ENCODE measurements at places on chromosomes 1 and 21.

- DNase-seq: no peak
Observed at GRCh38 chr1:154978360-154978759, 3.9 kb downstream of the CKS1B start.

GRCh38 chr1:30508611-30509010, 214.8 kb downstream of the MATN1 start:
- DNase-seq: no peak

- no peak for DNase-seq
Observed at GRCh38 chr1:40383488-40384412, 10.2 kb downstream of the SMAP2 start.

GRCh38 chr1:9128166-9128519, 759 bp downstream of the GPR157 start:
- no peak for DNase-seq

- peak; percentile 73 for DNase-seq
Observed at GRCh38 chr1:29197590-29197924, 15.9 kb upstream of the SRSF4 start.

- DNase-seq: no peak
Observed at GRCh38 chr1:23496490-23497181, 12.7 kb upstream of the ASAP3 start.

GRCh38 chr1:43861988-43862735, 71.4 kb upstream of the ARTN start:
- no peak for DNase-seq

DNA sequence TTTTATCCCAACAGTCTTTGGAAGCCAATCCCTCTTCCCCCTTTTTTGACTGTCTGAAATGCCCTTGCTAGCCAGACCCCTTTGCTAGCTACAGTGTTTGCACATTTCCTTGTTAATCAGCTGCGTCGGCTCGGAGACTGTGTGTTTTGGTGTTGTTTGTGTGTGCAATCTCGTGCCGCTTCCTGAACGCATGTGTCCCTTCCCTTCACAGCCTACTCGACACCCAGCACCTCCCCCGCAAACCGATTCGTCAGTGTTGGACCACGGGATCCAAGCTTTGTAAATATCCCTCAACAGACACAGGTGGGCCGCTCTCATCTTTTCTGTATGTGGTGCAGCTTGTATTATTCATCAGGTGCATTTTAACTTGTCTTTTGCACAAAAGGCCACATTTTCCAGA, 298.7 kb downstream of the TM2D1 start:
- DNase-seq: no peak

- DNase-seq: no peak
Observed at GRCh38 chr21:45504021-45504515, 38.2 kb downstream of the SLC19A1 start.

DNA sequence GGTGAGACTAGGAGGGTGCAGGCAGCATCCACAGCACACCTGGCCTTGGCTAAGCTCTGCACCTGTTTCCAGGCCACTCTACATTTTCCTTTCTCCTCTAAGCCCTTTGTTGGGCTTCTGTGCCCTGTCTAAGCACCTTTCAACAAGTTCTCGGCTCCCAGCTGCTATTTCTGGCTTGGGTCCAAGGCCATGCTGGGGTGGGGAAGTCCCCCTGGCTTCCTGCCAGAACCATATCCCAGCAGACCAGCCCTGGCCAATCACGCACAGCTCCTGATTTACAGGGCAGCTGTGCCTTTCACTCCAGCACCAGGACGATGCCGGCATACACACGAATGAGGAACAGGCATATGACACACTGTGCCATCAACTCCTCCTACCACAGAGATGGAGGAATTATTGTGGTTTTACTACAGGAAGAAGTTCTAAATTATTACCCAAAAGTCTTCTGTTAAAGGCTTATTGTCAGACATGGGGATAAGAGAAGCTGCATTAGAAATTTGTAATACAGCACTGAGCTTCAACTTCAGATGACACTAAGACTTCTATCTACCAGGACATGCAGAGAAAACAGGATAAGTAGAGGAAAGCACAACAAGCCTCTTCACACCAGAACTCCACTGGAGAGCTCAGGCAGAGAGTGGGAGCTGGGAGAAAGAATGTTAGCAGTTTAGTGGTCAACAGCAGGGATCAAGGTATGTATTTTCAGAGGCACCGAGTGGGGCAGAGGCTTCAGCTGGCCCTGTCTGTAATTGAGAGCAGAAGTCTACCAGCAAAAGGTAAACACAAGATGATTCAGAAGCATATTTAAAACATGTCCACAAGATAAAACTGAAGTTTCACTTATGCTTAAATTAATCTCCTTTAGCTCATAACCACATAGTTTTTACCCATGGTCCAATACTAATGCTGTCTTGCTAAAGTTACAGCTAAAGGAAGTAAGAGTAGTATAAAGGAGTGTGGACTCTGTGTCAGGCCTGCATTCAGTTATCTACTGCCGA, 37.4 kb downstream of the TRIT1 start:
- DNase-seq: peak; percentile 77

GRCh38 chr1:245463392-245464165, 308.8 kb downstream of the KIF26B start:
- no peak for DNase-seq

DNA sequence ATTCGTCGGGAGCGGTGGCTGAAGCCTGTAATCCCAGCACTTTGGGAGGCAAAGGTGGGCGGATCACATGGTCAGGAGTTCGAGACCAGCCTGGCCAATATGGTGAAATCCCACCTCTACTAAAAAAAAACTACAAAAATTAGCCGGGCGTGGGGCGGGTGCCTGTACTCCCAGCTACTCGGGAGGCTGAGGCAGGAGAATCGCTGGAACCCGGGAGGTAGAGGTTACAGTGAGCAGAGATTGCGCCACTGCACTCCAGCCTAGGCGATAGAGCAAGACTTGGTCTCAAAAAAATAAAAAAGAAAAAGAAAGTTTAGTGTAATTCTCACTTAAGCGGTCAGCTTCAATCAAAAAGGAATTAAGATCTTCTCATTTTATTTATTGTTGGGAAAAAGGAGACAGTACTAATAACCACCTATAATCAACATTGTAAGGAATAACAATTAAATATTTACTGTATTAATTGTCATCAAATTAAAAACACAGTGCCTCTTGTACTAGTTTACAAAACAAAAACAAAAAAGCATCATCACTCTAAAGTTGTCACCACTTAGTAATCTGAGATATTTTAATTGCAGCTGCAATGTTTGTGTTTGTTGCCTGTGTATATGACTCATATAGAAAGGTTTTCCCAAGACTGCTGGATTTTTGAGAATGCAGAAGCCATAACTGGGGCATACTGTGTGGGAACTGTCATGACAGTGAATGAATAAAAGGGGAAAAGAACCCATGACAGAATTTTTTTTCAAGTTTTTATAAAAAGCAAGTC, 3.7 kb downstream of the FBXO42 start:
- DNase-seq: no peak

- no peak for DNase-seq
Observed at GRCh38 chr1:36765785-36766300, 268.5 kb downstream of the GRIK3 start.

GRCh38 chr1:41072051-41072450, 50.5 kb upstream of the SLFNL1 start:
- DNase-seq: no peak

- no peak for DNase-seq
Observed at GRCh38 chr1:226568975-226569741, 20.6 kb downstream of the STUM start.

DNA sequence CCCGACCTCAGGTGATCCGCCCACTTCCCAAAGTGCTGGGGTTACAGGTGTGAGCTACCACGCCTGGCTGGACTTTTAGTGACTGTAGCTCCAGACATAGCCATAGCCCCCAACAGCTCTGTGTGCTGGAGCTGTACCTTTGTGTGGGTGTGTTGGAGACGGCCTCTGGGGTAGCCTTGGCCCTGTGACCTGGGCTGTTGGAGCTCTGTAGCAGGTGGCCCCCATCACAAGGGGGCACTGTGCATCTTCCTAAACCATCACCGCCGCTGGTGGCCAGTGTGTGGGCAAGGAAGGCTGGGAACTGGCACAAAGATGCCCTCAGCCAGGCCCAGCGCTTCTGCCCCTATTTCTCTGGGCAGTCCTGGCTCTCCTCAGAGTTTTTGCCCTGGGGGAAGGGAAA, 38.4 kb upstream of the FOXO6 start:
- DNase-seq: peak; percentile 33

DNA sequence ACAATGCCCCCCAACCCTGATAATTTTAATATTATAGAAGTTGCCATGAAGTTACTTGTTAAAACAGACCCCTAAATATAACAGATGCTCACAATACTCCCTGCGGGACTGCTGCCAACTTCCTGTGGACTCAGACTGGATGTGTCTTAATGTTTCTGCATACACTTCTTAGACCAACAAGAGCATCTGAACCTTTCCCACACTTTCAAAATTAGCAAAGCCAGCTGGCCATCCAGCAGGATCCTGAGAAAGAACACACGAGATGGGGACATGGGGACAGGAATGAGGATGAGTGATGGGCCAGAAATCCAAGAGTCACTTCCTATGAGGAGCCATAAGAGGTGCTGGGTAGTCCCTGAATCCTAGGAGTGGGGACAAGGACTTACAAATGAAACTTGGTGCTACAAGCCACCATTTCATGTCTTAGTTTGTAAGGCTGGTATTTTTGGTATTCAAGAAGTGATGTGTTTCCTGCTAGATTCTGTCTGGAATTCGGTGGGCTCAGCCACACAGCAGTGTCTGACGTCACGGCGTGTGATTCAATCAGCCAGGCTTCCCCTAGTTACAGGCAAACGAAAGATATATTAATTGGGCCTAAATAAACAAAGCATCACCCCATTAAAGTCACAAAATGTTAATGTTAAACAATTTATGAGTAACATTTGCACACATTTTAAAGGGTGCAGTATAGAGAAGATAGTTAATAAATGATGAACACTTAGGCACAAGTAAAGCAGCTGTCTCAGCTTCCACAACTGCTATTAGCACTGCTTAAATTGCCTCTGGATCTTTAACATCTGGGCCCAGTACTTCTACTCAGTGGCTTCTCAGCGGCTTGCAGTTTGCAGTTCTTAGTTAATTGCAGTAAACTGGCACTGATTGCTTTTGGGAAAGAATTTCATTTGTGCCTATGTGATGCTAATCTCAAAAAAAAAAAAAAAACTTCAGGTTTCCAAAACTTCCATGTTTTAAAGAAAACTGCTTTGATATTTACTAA, 41.2 kb upstream of the RGS8 start:
- no peak for DNase-seq

- no peak for DNase-seq
Observed at GRCh38 chr1:5648410-5649165, 343.6 kb downstream of the NPHP4 start.

GRCh38 chr1:94301186-94301585, 63.8 kb upstream of the ARHGAP29 start:
- no peak for DNase-seq

DNA sequence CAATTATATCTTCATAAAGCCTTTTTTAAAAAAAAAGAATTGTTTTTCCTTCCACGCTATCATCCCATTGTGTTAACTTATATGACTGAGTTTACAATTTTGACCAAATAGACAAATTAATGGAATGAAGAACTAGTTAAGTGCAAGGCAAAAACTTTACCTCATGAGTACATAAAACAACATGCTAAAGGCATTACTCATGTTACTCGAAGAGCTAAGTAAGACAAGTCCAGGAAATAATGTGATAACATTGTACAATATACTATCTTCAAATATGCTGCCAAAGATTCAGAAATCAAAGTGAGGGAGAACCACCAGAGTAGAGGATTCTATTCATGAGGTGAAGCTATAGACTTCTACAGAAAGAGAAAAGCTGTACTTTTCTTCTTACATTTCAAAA, 24.2 kb upstream of the DYNLT5 start:
- DNase-seq: no peak

DNA sequence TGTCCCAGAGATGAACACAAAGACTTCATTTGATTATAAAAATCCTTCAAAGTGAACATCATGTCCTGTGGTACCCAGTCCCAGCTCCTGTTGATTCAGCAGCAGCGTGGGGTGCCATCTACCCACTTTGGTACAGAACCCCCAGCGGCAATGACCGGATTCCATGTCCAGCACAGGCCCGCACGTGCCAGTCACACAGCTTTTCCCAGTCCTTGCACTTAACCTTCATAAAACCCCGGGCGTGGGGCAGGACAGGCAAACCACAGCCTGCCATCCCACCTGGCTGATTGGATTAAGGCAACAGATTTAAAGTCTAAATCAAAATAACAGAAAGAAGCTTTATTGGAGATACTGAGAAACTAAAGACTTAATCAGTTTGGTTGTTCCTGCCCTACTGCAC, 15.5 kb downstream of the CEP104 start:
- no peak for DNase-seq

GRCh38 chr21:41321211-41321907, 4.8 kb downstream of the FAM3B start:
- DNase-seq: peak; percentile 52

GRCh38 chr1:22749919-22750684, 39.5 kb downstream of the EPHB2 start:
- no peak for DNase-seq

DNA sequence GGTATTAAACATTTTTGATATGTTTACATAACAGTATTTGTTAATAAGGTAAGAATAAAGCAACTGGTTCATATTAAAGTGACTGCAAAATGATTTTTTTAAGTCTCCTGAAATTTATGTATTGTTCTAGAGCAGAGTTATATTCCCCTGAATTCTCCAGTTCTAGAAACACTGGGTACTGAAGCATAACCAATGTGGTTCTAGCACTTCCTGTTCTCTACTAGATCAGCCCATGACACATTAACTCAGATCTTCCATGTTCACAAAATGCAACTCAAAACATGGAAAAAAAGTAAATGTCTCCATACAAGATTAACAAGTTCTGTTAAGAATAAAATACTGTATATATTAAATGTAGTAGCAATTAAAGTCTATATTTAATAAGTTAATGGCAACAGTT, 3.9 kb downstream of the NEGR1 start:
- no peak for DNase-seq

GRCh38 chr1:50300297-50300696, 122.9 kb downstream of the DMRTA2 start:
- DNase-seq: no peak

DNA sequence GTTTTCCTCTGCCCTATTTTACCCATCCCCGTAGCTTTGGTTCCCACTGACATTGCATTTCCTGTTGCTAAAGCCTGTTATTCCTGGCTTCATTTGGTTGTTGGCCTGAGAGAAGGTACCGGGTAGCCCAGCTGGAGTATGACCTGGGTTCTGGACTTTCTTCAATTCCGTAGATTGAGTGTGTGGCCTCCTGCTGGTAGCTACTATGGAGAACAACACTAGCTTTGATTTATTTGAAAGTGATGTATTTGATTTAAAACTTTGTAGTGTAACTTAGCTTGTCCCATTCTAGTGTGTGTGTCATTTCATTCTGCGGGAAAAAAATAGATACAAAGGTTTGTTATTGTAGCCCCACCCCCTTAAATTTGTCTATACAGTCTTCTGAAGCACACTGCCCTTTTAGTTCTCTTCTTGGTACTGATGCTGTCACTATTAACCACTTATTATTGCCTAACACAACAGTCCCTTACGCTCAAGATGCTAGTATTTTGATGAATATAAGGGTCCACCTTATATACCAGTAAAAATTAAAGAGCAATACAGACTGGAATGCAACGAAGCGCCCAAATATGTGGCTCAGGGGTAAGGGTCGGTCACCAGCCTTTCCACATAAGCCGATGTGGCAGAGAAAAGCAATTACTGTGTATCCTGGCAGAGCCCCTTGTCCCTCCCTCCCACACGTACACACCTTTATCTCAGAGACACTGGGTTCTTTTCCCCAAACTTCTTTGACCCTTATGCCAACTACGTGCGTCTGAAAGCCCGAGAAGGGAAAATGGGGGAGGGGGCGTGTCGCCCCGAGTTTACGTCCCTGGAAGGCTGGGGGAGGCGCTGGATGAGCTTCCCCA, 643 bp upstream of the MOV10 start:
- no peak for DNase-seq
